ENCODE measurements at places on chromosomes 6 and 20.

DNA sequence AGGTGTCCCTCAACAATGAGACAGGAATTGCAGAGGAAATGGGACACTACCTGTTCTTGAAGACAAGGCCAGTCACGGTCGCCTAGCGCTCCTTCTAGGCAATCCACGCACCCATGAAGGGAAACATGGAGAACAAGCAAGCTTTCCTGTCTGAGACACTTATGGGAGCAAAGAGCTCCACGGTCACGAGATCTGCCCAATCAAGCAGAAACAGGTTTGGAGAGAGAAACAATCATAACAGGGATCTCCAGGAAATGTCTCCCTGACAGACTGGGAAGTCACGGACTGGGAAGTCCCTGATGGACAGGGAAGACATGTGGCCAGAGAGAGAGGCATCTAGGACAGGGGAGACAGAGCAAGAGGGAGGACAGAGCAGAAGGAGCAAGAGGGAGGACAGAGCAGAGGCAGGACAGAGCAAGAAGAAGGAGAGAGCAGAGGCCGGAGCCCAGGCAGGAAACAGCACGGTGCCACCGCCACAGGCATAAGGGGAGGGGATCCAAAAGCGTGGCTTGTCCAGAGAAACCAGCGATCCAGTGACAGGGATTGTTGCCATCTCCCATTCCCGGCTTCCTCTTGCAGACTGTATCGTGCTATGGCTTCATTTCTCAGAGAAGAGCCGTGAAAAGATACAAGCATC, 167.8 kb upstream of the ZNF337 start:
- DNase-seq = peak; percentile 52

GRCh38 chr6:145244349-145245100, 490.8 kb downstream of the EPM2A start:
- DNase-seq = no peak

GRCh38 chr6:38799529-38800184, 84.5 kb downstream of the DNAH8 start:
- no peak for DNase-seq

DNA sequence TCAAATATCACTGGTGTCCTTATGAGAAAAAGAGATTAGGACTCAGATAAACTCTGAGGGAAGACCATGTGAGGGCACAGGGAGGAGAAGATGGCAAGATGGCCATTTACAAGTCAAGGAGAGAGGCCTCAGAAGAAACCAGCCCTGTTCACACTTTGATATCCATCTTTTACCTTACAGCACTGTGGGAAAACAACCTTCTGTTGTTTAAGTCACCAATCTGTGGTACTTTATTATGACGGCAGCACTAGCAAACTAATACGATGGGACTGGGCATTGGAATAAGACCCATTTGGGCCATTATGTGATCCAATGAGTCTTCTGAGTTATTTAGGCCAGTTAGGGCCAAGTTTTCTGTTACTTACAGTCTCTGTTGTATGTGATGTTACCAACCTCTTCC, 26.4 kb upstream of the CD2AP start:
- DNase-seq = no peak

DNA sequence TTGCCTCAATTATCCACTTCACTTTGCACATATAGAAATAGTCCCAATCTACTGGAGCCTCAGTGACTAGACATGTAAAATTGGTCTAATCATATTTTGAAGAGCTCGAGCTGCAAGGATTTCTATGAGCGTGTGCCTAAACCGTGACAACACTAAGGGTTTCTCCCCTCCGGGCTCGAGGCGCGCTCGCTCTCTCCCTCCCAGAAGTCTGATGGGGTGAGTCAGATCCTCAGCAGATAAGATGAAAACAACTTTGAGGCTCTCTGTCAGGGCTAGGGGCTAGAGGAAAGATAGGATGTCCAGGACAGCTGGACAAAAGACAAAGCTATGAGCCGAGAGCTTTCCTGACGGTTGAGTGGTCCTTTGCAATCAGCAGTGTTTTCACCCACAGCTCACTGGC, 16.8 kb downstream of the GNAS-AS1 start:
- DNase-seq = no peak

- no peak for DNase-seq
These were observed 21.0 kb upstream of the RIN2 start for GRCh38 chr20:19737025-19737424.

GRCh38 chr20:4036351-4036750, 21.0 kb upstream of the RNF24 start:
- DNase-seq = no peak

- no peak for DNase-seq
These were observed 2.5 kb upstream of the PTPRT start for GRCh38 chr20:43191946-43192863.

- DNase-seq = no peak
These were observed 17.5 kb downstream of the MMP24 start for GRCh38 chr20:35243986-35244385.

DNA sequence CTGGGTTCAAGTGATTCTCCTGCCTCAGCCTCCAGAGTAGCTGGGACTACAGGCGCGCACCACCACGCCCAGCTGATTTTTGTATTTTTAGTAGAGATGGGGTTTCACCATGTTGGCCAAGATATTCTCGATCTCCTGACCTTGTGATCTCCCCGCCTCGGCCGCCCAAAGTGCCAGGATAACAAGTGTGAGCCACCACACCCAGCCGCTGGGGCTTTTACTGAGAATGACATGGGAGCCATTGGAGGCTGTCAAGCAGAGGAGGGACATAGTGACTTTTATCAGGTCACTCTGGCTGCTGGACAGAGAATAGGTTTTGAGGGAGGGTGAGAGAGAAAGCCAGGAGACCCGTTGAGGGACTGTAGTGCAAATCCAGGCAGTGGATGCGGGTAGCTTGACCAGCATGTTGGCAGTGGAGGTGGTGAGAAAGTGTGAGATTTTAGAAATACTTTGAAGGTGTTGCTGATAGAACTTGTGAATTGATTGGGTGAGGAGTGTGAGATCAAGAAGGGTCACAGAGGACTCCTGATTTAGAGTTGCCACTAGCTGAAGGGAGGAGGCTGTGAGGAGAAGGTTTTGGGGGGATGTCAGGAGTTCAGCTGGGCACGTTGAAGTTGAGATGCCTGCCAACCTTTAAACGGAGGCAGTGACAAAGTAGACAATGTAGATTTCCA, 14.7 kb downstream of the ZNF341 start:
- DNase-seq = no peak

Data from chondrocyte (in vitro differentiated cells).